ENCODE measurements at places on chromosomes 11 and 22.

- DNase-seq: peak; percentile 68
These were observed 122.0 kb upstream of the ZC3H12C start for GRCh38 chr11:109971184-109971523.

GRCh38 chr22:50299785-50300619 is 7.4 kb downstream of the PLXNB2 start:
- no peak for DNase-seq

DNA sequence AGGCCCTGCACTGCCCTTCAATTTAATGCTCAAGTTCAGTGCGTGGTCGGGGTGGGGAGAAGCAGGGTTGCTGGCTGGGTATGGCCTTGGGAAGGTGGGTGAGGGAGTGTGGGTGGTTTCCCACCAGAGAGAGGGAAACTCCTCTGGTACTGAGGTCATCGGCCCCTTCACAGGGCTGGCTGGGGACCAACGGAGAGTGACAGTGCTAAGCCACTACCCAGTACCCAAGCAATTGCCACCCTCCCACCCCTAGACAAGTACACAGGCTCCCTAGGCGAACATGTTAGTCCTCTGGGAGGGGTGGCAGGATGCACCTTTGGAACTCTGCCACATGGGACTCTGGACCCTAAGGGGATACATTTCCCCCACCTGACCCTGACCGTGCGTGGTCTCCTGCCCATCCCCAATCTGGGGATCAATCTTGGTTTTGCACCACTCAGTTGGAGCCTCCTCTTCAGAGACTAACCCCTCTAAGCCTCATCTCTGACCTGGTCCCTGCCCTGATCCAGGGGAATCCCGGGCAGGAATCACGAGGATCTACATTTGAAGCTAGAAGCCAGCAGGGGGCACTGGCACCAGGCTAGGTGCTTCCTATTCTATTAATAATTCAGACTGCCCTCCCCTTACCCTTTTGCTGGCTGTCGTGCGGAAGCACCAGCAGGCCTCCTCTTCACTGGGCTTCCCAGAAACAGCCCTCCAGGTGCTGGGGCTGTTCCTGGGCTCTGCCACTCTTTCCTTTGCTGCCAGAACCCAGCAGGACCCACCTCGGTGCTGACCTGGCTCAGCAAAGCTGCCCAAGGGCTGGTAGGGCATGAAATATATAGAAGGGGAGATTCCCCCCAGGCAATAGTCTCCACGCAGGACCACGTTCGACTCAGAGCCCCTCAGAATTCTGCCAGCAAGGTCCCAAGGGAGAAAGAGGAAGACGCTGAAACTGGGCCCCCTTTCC is 377.7 kb downstream of the TENM4 start:
- no peak for DNase-seq

DNA sequence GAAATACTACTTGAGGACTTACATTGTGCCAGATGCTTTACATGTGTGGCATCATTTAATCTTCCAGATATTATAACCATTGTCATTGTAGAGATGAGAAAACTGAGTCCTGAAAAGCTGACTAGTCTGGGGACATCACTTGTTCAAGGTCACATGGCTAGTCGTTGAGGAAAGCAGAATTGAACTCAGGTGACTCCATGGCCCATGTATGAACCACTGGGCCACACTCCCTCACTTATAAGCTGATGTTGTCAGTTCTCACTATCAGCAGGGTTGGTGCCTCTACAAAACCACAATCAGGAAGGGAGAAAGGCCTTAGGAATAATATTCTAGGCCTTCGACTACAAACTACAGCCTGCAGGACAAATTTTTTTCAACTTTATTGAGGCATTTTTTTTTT is 26.1 kb upstream of the ADA2 start:
- no peak for DNase-seq

DNA sequence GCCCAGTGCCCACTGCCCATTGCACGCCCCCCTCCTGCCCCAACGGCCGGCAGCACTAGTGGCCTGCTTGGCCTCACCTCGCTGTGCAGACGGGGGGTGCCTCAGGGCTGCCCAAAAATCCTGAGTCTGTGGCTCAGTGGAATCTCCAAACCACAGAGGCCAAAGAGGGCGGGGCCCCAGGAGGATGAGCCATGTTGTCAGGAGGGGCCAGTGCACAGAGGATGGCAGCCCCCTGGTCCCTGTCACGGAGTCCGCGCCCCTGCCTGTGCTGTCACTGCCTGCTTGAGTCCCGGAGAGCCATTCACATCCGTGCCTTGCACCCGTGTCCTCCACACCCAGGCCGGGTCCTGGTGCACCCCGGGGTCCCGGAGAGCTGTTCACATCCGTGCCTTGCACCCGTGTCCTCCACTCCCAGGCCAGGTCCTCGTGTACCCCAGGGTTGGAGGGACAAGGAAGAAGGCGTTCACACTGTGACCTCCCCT is 36.4 kb upstream of the MUC5AC start:
- DNase-seq: no peak

DNA sequence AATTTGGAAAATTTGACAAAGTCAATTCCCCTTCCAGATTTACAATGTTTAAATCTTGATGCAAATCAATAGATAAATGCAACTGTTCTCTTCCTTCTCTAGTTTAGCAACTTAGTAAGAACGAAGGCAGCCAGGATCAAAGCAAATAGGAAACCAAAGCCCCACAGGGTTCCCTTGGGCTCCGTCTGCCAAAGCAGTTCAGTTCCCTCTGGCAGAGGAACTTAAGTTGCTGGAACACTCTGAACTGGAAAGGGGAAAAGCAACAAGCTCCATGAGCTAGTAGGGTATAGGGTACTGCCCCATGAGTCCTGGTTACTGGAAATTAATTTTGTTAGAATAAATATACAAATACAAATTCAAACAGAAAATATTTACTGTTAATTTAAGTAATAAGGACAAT is 91.3 kb downstream of the RELT start:
- DNase-seq: no peak

DNA sequence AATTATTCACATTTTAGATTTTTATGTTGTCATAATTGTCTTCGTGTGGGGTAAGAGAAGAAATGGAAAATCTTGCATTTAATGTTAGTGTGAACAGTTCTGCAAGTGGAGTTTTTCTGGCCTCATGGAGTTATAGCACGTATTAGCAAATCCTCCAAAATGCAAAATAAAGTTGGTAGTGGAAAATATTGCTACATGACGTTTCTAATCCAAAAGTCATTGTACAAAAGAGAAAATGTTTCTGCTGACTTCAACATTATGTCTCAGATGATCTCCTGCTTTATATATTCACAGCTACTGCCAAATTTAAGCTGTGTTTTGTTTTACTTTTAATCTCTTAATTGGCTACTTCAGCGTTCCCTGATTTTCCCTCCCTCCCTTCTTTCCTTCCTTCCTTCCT is 1804.0 kb upstream of the RAG2 start:
- no peak for DNase-seq

- no peak for DNase-seq
These were observed 10.5 kb downstream of the KLHL35 start for GRCh38 chr11:75422248-75423231.

DNA sequence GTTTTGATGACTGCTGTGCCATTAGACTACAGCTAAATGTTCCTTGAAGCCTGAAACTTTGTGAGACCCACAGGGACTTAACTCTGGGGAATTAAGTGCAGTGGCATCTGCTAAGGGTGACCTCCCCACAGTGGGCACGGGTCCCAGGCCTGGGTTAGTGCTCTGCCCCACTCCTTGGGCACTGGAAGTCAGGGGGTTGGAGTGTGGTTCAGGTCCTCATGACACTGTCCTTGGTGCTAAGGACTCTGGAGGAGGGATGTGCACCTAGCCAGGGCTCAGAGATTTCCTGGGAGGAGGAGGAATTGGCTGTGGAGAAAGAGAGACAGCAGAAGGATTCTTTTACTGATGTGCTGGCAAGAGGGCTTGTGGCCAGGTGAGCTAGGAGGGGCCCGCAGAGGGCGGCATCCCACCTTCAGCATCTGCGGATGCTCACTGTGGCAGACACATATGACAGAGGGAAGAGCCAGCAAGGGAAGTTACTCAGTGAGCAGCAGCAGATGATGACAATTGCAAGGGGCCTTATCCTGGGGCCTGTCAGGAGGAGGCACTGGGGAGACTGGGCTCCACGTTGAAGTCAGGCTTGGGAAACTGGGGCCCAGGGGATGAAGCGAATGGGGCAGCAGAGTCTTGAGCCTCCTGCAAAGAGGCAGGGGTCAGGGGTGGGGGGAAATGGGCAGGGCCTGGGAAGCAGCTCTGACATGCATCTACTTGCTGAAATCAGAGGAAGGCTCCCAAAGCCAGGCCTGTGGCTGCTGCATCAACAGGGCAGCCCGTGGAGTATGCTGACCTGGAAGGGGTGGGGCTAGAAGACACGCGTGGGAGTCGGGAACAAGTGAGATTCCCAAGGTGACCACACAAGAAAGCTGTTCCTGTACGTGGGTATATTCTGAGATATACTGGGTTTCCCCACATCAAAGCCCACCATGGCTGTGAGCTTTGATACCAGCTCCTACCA is 144.0 kb downstream of the MPPED1 start:
- DNase-seq: no peak

DNA sequence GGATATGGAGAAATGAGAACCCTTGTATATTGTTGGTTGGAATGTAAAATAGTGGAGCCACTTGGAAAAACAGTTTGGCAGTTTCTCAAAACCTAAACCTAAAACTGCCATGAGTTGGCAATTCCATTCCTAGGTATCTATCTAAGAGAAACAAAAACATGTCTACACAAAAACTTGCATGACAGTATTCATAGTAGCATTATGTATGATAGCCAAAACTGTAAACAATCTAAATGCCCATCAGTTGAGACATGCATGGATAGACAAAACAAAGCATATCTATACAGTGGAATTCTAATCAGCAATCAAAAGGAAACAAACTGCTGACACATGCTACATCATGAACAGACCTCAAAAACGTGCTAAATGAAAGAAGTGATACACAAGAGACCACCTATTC is 34.9 kb downstream of the TRAF6 start:
- peak; percentile 48 for DNase-seq

- DNase-seq: peak; percentile 22
These were observed 251.5 kb upstream of the ISX start for GRCh38 chr22:34814260-34815025.

GRCh38 chr11:13760115-13760514 is 91.6 kb downstream of the FAR1 start:
- peak; percentile 9 for DNase-seq

DNA sequence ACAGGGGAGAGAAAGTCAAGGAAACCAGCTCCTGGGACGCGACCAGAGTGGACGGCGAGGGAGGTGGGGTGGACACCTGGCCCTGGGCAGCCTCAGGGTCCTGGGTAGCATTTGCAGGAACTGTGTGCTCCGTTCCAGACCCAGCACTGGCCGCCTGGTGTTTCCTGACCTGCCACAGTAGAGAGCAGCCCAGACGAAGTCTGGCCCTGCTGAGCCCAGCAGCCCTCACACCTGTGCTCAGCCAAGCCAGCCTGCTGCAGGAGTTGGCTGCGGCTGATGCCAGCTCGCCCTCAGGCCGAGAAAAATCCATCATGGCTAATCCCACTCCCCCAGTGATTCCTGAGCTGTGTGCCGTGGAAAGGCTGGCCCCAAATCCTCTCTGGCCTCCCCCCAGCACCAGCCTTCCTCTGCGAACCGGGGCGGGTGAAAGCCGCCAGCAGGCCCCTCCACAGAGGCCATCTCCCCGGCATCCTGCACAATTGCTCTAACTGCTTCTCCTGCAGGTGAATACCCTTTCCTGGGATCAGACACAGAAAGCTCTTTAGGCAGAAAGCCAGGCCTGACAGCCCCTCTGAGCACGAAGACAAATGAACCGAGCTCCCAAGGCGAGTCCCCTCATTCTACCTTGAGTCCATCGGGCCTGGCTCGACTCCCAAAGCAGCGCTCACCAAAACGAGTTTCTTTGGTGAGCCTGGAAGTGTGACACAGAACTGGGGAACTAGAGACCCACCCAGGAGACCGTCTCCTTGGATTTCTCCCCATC is 88.6 kb downstream of the RTL6 start:
- no peak for DNase-seq

- no peak for DNase-seq
These were observed 27.9 kb downstream of the ASCC2 start for GRCh38 chr22:29810216-29810615.

DNA sequence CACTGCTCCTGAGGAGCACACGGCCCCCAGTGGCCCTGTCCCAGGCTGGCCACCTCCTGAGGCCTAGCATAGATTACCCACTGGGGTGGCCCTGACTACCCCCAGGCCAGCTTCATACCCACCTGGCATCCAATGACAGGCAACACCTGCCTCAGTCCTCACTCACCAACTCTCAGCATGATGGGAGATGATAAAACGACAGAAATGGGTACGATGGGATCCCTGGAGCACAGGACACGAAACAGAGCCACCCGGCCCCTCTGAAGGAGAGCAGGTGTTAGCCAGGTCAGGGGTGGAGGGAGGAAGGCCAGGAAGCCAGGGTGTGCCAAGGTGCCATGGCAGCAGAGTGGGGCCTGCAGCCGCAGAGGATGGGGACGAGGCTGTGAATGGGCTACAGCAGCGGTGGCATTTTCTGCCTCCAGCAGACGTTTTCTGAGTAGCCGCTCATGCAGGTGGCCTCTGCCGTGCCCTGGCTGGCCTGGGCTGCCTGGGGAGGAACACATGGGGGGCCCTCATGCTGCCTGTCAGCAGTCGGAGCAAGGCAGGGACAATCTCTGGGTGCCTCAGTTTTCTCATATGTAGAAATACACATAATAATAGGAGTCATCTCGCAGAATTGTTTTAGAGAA is 50.2 kb upstream of the FGF3 start:
- no peak for DNase-seq

- DNase-seq: no peak
These were observed 28.9 kb downstream of the CD5 start for GRCh38 chr11:61131186-61131585.

- DNase-seq: no peak
These were observed 9.1 kb downstream of the PIWIL4 start for GRCh38 chr11:94576306-94576705.

DNA sequence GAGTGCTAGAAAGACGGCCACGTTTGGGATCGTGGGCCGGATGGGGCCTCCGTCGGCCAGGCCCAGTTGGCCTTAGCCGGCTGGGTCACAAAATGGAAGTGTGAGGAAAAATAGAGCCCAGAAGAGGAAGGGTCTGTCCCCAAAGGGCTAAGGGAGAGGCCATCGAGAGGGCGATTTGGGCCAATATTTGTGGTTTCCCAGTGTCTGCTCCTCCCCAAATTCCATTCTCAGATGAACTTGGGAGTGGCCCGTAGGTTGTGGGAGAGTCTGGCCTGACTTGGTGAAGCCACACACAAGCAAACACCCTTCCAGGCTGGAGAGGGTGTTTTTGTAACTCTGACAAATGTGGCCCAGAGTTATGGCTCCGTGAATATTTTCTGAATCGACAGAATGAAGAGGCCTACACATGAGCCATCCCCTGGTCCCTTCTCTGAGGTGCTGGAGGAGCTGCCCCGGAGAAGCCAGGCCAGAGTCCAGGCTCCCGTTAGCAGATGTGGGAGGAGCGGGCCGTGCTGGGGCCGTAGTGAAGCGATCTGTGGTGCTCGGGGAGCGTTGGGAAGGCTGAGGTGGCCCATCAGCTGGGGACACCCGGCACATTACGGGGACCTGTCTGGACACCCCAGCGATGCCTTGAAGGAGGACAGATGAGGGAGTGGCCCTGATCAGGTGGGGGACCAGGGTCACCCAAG is 73.5 kb upstream of the PPARA start:
- peak; percentile 83 for DNase-seq
